ENCODE measurements at places on chromosomes 13 and 19. TPM values are rescaled to one million over a fixed set of nuclear protein-coding genes. Genes with fewer than 3 reads are reported as not detected.
A peak's percentile ranks its signal among the peaks of the same experiment; 100 is the strongest.

The ZNF723 gene
- total RNA-seq = not detected

The SLITRK6 gene
- total RNA-seq = 1.5 TPM

The EBPL gene
- total RNA-seq = 36.4 TPM

The SERP2 gene
- 3.4 TPM for total RNA-seq

The RAB3D gene
- 26.7 TPM for total RNA-seq

DNA sequence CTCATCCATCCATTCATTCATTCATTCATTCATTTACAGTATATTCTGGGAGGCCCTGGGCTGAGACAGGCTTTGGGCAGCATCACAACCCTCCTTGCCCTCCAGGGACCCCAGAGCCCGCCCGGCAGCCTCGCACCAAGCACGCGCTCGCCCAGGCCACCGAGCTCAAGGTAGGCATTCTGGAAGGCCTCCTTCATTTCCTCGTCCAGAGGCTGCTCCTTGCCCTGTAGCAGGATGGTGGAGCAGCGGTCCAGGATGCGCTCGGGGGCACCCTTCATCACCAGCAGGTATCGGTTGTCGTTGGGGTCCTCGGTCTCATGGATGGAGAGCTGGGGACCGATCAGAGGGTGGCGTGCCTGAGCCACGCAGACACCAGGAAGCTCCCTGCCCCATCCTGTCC, 15.6 kb downstream of the ATP1A3 start:
- no peak overlapping the region for H3K4me3 ChIP-seq
- no peaks in the 10 kb centered on the region for H3K4me1 ChIP-seq
- no peaks in the 10 kb centered on the region for H3K36me3 ChIP-seq
- DNase-seq = no peak
- H3K27me3 ChIP-seq = no peaks in the 10 kb centered on the region
- H3K27ac ChIP-seq = no peak overlapping the region

DNA sequence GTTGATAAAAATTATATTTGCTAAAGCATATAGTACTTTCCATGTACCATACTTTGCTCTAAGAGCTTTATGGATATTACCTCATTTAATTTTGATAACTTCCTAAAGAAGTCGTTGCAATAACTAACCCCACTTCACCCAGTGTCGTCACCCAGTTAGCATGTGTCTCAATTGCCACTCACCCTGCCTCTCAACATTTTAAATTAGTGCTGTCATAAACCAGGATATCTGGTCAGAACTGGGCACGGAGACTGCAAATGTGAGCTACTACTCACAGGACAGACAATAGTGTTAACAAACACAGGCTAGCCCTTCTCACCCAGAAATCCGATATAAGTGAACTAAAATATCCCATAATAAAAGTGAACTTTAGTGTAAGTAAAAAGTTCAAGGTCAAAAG, 430.6 kb downstream of the KLF12 start:
- no peak for DNase-seq
- no peak overlapping the region for H3K27ac ChIP-seq
- H3K4me1 ChIP-seq = no peaks in the 10 kb centered on the region
- H3K36me3 ChIP-seq = no peaks in the 10 kb centered on the region

DNA sequence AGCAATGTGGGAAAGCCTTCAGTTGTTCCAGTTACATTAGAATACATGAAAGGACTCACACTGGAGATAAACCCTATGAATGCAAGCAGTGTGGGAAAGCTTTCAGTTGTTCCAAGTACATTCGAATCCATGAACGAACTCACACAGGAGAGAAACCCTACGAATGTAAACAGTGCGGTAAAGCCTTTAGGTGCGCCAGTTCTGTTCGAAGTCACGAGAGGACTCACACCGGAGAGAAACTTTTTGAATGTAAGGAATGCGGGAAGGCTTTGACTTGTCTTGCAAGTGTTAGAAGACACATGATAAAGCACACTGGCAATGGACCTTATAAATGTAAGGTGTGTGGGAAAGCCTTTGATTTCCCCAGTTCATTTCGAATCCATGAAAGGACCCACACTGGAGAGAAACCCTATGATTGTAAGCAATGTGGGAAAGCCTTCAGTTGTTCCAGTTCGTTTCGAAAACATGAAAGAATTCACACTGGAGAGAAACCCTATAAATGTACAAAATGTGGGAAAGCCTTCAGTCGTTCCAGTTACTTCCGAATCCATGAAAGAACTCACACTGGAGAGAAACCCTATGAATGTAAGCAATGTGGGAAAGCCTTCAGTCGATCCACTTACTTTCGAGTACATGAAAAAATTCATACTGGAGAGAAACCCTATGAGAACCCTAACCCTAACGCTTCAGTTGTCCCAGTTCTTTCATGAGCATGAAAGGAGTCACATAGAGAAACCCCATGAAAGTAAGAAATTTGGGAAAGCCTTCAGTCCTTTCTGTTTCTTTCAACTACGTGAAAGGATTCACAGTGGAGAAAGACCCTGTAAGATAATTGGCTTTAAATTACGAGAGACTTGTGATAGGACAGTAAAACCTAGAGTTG, 20.1 kb downstream of the ZNF627 start:
- H3K27ac ChIP-seq = no peak overlapping the region
- no peaks in the 10 kb centered on the region for H3K27me3 ChIP-seq
- no peaks in the 10 kb centered on the region for H3K4me1 ChIP-seq

DNA sequence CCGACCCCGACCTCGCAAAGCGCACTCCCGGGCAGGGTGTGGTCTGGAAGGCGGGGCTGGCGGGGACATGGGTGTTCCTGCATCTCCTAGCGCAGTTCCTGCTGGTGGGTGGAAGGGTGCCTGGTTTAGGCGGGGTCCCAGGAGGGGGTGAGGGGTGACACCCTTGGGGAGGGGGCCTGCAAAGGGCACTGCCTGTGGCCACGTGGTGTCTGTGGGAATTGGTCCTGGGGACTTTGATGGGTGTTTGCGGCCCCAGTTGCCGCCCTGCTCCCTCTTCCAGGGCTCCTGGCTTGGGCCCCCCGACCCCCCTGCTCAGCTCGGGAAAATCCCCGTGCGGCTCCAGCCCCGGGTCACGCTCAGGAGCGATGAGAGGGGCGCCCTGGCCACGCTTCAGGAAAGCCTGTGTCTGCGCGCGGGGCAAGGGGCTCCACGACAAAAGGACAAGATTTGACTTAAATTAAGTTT, 19.1 kb downstream of the WTIP start:
- no peaks in the 10 kb centered on the region for H3K27me3 ChIP-seq
- H3K4me3 ChIP-seq = no peak overlapping the region
- no peak overlapping the region for H3K27ac ChIP-seq
- H3K36me3 ChIP-seq = peaks cover 2% of the 10 kb centered on the region
- DNase-seq = peak; percentile 74

DNA sequence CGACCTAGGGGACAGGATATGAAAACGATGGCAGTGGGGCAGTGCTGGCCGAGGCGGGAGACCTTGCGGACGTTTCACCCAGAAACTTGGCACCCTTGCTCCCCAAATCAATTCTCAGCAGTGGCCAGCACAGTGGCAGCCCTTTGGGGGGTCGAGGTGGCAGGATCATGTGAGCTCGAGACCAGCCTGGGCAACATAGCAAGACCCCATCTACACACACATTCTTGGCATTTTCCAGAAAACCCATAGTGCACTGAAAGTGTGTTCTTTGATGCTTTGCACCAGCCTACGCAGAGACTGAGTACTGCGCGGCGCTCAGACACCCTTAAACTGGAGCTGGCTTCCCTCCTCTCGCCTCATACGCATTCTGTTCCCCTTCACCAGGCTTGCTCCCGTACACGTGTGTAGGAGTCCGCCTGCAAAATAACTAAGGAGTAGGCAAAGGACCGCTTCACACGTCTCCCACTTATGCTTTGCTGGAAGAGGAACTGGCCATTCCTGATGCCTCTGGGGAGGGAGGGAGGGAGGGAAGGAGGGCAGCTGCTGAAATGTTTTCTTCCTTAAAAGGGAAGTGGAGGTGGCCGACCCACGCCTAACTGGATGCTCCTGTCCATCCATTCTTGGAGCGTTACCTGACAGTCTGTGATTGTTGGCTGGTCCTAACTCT, 23.5 kb upstream of the MIER2 start:
- no peaks in the 10 kb centered on the region for H3K36me3 ChIP-seq
- DNase-seq = no peak
- no peaks in the 10 kb centered on the region for H3K27me3 ChIP-seq
- no peaks in the 10 kb centered on the region for H3K4me1 ChIP-seq
- no peak overlapping the region for H3K4me3 ChIP-seq

- H3K4me3 ChIP-seq = no peak overlapping the region
- no peak overlapping the region for H3K27ac ChIP-seq
- H3K36me3 ChIP-seq = no peaks in the 10 kb centered on the region
- no peaks in the 10 kb centered on the region for H3K27me3 ChIP-seq
Measured at GRCh38 chr13:29959086-29959485, 108.7 kb upstream of the UBL3 start.

DNA sequence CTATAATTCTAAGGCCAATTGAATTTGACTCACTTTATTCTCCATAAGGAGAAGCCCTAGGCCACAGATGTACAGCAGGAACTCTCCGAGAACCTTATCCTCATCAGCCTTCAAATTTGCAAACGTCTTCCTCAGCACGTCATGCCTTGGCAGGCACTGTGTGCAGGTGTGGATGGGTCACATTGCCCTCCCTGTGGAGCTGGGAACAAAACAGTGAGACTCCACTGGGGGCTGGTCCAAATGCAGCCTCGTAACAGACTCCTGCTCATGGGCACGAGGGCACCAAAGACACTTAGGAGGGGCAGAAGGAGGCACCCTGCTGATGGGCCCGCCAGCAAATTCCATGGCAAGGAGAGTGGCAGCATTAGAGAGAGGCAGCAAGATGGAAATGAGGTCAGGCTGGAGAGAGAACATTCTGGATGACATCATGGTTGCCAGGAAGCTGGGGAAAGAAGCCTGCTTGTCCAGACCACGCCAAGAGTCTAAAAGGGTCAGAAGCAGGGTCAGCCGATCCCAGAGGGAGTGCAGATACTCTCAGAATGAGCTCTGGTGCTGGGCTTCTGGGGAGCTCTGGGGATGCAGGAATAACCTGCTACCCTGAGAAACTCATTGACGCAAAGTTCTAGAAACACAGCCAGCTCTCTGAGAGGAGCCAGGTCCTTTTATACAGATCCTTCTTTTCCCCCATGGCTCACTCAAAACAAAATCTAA, 242.2 kb downstream of the B3GLCT start:
- no peak overlapping the region for H3K27ac ChIP-seq
- no peak for DNase-seq
- H3K4me3 ChIP-seq = no peak overlapping the region
- H3K4me1 ChIP-seq = no peaks in the 10 kb centered on the region

DNA sequence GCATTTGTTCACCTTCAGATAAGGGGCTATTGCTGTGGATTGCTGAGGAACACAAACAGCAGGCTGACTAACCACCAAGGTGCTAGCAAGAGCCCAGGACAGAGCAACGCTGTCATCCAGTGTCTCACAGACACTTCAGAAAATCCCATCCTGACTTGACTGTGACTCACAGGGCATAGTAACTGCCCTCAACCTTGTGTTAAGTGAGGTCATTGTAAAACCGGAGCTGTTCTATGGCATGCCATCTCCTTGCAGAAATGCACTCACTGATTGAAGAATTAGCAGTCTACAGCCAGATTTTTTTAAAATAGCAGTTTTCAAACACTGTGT, 51.1 kb downstream of the TNFRSF19 start:
- no peak for DNase-seq
- no peaks in the 10 kb centered on the region for H3K4me1 ChIP-seq
- H3K36me3 ChIP-seq = no peaks in the 10 kb centered on the region
- no peaks in the 10 kb centered on the region for H3K27me3 ChIP-seq

DNA sequence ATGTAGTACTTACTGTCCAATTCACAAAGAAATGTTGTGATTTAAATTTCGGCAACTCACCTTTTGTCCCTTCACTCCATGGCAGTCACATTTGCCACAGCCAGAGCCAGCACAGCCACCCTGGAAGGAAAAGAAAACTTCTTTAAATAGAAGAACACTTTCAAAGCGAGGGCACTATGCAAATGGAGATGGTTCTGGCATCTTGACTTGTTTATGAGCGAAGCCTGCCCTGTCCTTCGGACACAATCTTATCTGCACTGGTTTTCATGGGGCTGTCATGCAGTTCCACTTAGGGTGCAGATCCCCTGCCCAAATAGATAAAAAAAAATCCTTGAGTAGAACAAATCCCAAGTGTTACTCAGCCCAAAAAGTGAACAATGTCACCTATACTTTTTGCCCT, 64.3 kb downstream of the COL4A1 start:
- no peak overlapping the region for H3K4me3 ChIP-seq
- DNase-seq = no peak
- H3K36me3 ChIP-seq = no peaks in the 10 kb centered on the region
- peak overlapping the region; percentile 73 for H3K27ac ChIP-seq
- no peaks in the 10 kb centered on the region for H3K27me3 ChIP-seq

DNA sequence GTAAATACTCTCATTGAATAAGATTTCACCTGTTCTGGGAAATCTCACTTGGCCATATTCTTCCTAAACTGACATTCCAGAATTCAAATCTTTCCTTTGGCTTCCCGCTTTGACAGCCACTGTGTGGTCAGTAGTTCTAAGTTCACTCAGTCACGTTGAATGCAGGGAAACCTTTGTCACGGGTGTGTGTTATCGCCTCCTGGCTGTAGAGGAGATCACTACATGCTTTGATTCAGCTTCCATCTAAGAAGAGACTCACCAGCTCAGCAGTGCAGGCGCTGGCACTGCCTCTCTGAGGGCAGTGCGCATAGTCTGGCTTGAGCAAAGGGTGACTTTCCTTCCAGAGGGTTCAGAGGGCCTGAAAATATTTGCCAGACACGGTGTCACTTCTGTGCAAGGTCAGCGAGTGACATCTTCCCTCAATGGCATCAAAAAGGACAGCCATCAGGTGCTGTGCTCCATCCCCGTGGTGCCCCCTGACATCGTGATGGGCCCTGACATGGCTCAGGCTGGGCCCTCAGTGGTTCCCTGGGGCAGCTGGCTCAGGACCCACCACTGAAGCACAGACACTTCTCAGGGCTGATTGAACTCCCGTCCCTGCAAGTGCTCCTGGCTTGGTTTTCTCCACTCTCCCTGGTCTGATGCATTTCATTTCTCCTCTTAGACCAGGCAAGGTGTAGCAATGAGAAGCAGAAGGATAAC, 635.4 kb upstream of the ARGLU1 start:
- peaks cover 2% of the 10 kb centered on the region for H3K27me3 ChIP-seq
- DNase-seq = no peak
- H3K27ac ChIP-seq = no peak overlapping the region
- no peak overlapping the region for H3K4me3 ChIP-seq

GRCh38 chr13:70964874-70965273, 856.6 kb upstream of the KLHL1 start:
- H3K27me3 ChIP-seq = no peaks in the 10 kb centered on the region
- H3K27ac ChIP-seq = no peak overlapping the region
- DNase-seq = no peak

DNA sequence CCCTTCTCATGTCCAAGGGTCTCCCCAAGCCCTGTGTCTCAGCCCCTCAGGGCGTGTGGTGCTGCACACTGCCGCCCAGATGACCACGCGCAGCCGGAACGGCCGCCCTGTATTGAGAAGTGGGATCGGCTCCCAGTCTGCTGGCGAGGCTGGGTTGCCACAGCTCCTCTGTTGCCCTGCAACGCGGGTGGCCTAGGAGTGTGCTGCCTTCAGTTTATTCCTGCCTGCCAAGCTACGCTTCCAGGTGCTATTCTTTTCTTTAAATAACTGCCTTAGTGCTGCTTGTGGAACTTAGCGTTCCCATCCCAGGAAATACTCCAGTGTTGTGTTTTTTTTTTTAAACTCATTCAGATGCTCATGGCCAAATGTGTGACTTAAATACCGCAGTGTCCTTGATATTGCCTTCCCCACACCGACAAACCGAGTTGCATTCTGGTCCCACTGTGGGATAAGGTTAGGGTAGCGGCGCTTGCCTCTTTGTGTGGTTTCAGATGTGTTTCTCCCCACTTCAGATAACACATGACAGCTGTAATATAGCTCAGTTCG, 16.6 kb downstream of the ACTN4 start:
- H3K36me3 ChIP-seq = no peaks in the 10 kb centered on the region
- H3K4me3 ChIP-seq = no peak overlapping the region
- DNase-seq = peak; percentile 88
